ENCODE measurements at places on chromosomes 6 and 20. TPM values are rescaled to one million over a fixed set of nuclear protein-coding genes. Genes with fewer than 3 reads are reported as not detected.

DNA sequence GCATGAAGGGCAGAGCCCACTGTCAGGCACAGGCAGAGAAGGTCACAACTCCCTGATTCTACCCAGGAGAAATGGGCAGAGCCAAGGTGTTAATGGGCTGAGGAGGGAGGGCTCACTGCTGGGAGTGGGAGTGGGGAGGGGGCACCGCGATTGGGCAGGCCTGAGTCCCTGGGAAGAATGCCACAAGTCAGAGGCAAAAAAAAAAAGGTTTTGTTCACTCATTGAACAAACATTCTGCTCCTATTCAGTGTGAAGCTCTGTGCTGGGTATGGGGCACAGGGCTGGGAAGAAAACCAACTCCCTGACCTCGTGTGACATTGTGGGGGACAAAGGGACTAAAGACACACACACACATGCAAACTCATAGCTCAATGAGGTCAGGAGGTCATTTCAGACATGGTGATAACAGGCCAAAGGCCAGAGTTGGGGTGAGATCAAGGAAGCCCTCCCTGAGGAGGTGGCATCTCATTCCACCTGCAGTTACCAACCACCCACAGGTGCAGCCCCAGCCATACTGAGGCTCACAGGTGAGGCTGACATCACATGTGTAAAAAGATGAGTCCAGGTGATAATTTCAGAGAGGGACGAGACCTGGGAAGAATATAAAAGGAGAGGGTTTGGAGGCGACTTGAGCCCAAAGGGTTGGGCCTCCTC is 3.2 kb upstream of the PMEPA1 start:
- no peak for DNase-seq

DNA sequence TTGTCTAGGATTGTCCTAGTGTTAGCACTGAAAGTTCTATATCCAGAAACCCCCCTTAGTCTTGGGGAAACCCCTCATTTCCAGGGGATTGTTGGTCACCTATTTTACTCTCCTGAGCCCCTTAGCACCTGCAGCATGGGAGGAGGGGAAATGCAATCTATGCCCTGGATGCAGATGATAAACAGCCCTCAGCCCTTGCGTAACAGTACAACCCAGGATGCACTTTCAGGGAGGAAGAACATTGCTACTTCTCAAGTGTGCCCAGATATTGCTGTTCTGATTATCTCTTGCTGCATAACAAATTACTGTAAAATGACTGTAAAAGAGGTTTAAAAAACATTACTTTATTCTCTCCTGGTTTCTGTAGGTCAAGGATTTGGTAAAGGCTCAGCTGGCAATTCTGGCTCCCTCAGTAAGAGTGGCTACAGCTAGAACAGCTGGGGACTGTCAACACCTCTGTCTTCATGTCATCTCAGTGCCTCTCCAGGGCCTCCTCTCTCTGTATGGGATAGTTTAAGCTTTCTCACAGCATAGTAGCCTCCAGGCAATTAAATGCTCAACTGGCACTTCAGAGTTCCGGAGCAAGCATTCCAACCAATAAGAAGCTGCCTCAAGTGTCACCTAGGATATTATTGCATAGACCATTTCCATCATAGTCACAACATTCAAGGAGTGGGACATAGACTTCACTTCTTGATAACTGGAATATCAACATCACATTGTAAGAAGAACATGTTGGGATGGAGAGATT is 117.8 kb upstream of the FOXO3 start:
- DNase-seq: no peak

DNA sequence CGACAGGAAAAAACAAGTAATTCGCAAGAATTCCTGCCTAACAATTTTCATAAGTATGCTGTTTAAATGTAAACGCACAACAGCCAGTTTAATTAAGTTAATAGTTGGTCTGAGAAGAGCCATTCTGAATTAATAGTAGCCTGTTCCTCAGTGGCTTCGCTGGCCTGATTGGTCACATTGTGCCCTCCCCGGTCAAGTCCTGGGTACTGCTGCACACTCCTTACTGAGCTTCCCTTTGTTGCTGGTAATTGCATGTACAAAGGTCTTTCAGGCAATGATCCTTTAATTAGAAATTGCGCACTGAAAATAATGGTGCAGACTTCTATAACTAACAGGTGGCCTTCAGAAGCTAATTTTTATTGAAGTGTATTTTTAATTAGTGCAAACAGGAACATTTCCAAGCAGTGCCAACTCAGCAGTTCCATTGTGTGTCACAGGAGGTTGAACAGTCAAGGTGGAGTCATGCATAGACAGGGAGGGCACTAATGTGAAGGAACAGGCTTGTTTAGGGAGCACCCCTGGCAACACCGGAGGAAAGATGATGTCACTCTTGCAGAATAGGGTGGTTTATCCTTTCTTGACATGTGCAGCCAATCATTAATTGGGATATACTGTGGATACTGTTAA is 92.6 kb upstream of the SLC22A23 start:
- DNase-seq: no peak

- no peak for DNase-seq
Observed at GRCh38 chr20:19992996-19993908, 23.9 kb upstream of the NAA20 start.

DNA sequence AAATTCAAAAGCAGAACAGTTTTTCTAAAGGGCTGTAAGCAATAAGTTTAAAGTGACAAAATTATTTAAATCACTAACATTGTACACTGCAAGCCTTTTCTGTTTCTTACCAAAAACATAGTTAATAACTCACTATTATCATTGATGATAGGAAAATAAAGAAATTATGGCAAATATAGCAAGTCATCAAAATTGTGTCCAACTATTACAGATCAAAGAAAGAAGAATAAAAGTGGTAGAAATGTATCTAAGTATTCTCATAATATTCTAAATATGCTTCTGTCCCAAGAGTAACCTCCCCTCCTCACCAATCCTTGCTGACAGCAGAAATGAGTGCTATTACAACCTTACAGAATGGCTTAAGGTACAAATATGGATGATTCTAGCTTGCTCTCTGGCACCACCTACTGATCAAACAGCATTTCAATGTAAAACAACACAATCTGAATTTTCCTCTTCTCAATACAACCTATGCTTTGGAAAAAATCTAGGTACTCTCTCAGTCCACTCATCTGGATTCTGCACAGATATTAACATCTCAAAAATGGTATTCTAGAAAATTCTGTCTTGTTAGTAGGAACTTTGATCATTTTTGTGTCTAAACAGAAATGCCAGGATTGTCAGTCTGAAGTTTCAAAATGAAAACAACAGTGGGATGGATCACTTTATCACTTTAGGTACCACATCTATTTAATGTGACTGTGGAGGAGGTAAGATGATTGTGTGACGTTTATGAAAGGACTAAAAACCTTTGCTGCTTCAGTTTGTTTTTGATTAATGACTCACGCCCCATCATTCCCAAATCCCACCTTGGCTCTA is 40.9 kb downstream of the ZFP64 start:
- peak; percentile 29 for DNase-seq

DNA sequence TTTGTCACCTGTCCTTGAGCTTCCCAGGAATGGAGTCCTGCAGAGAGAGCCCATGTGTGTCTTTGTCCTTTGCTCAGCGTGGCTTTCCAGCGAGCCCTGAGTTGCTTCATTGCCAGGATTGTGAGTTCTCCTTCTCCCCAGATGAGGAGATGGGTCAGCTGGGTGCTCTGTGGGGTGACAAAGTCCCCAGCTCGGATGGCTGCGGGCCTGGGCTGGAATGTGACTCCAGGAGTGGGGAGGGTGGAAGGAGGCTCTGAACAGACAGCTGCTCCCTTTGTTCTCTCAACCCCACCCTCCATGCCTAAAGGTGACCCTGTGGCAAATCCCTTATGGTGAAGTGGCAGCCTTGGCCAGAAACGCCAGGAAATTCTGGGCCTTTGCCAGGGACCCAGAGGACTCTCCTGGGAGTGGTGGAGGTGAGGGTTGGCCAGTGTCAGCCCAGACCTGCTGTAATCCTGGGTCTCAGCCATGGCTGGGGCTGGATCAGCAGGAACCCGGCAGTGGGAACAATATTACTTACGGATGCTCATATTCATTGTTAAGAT is 44.4 kb upstream of the CST5 start:
- DNase-seq: no peak

DNA sequence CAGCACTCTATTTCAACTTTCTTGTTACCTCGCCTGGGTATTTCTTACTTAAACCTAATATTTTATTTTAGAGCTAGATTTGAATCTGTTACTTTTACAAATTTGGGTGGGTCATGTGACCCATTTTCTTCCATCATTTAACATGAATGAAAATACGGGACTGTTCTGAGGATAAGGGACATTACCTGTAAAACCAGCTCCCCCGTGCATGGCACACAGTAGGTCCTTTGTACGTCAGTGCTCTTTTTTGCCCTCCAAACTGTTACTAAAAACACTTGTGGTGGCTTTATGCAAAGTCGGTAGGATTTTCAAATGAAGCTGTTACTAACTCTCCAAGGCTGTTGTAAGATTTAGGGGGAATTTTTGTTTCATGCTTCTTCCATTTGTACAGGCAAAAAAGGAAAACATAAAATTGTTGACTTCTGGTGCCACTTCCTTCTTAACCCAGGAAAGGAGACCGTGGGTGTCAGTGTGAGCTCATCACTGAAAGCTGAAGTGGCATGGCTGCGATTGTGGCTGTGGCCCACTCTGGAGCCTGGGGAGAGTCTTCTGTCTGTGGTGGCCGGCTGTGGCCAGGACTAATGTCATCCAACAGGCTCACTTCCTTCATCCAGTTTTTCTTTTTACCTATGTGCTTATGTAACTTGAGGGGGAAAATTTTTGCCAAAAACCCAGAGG is 40.2 kb upstream of the PXDC1 start:
- DNase-seq: no peak

DNA sequence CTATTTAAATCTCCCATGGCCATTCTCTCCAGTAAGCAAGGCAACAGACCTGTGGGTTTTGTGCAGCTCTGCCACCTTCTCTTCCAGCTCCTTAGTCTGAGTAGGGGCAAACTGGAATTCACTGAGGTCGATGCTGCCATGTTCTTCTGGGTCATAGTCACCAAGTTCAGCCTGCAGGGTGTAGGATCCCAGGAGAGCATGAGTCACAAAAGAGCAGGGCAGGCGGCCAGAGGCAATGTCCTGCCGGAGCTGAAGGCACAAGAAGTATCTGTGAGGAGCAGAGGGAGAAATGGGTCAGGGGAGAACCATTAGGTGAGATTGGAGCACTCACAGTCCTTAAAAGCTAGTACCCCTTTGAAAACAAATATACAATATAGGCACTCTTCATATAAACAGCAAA is 73.7 kb downstream of the SMLR1 start:
- no peak for DNase-seq

MAP3K4 gene
- 38.4 TPM for polyA plus RNA-seq

DUSP15 gene
- 18.8 TPM for polyA plus RNA-seq

HLA-A gene
- 202 TPM for polyA plus RNA-seq

ZNF337 gene
- 24.8 TPM for polyA plus RNA-seq
